ENCODE measurements at places on chromosomes 2 and 18.

DNA sequence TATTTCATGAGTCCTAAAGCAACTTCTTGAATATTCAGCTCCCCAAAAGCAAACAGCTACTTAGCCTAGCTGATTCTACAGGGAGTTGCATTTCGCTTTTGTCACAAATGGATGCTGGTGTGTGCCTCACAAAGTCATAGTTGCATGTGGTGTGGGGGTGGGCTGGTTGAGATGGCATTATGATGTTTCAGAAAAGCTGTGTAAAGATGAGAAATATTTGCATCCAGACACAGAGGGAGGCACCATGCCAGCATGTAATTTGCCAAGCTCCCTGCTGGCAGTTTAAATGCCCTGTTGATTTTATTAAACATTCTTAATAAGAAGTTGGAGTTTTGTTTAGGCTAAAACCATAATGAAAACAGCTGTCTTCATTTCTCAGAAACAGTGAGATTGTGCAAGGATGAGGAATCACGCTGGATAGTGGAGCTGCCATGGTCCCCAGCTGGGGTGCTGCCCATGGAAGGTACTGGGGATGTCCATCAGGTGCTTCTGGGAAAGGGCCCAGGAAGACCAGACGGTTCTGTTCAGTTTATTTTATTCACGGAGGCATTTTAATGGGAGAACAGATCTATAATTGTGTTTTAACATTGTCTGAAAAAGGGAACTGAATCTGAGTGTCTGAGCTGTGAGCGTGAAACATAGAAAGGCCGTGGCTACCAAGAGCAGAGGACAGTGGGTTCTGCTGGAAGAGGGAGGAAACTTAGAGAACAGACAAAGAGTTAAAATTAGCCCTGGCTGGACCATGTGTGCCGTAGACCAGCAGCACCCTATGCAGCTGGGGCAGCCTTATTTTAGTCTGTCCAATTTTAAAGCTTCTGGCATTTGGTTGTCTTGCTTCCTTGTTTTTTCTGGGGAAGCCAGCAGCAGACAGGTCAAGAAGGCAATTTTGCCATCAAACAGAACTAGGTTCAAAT, 177.1 kb downstream of the FAM210A start:
- DNase-seq: no peak

DNA sequence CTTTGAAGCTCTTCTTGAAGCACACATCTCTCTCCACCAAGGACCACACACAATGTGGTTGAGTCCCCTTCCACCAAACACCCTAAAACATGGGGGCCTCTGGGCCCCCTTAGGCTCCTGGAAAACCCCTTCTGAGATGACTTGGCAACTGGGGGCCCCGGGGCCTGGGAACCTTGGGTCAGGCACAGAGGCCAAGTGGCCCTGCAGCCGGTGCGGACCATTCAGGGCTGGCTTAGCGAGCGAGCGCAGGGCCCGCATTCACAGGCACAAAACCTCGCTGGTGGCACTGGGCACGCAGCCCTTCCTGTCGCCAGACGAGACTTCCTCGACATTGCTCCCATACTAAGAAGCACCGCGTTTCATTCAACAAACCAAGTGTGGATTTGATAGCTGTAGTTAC, 111.2 kb upstream of the ID2 start:
- DNase-seq: no peak

GRCh38 chr18:24567199-24567598, 106.8 kb downstream of the HRH4 start:
- no peak for DNase-seq

- DNase-seq: no peak
Observed at GRCh38 chr2:30109856-30110255, 37.0 kb upstream of the YPEL5 start.

DNA sequence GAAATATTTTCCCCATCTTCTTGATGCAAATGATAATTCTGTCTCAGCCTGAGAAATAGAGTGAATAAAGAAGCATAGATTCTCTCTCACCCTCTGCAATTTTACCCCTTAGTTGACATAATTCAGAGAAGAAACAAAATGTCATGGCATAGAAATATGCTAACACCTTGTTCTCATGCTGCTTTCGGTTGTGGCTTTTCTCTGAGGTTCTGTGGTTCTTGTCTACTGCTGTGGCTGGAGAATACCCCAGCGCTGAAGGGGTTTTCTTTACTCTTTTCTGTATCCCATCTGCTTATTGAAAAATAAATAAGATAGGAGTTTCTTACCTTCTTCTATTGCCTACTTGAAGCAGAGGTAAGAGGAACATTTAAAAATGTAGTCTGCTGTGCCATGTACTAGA, 15.4 kb upstream of the RAB27B start:
- no peak for DNase-seq

- DNase-seq: no peak
Observed at GRCh38 chr18:23503963-23504344, 643 bp downstream of the RMC1 start.

DNA sequence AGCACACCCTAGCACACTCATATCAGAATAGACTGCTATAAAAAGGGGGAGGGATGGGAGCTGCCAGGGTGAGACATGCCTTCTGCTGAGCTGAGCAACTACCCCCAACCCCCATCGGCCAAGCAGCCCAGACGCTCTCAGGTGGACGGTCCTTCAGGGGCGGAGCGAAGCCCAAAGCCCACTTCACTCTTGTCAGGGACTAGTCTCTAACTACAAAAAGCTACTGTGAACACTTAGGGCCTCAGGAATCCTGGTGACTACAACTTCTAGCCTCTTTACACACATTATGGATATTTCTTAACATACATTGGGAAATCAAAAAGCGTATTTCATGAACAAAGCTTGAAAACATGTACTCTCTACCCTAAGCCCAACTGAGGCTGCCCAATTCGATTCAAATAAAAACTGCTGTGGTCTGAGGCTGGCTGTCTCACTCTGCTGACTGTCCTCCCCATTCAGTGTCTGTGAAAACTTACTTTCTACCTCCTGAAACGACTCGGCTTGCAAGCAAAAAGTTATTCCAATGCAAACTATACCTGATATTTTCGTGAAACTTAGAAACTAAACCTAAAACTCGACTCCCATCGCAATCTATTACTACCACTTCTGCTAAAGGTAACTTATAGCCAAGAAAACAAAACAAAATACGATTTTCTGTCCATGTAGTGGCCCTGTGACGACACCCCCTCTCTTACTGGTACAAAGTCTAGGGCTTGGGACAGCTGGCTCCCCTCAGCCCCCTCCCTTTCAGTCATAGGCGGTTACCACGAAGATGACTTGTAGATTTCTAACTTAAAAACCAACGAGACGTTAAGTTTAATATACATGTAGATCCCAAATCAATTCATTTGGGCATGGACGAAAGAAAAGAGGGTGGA, 1.2 kb downstream of the SERTAD2 start:
- DNase-seq: no peak

DNA sequence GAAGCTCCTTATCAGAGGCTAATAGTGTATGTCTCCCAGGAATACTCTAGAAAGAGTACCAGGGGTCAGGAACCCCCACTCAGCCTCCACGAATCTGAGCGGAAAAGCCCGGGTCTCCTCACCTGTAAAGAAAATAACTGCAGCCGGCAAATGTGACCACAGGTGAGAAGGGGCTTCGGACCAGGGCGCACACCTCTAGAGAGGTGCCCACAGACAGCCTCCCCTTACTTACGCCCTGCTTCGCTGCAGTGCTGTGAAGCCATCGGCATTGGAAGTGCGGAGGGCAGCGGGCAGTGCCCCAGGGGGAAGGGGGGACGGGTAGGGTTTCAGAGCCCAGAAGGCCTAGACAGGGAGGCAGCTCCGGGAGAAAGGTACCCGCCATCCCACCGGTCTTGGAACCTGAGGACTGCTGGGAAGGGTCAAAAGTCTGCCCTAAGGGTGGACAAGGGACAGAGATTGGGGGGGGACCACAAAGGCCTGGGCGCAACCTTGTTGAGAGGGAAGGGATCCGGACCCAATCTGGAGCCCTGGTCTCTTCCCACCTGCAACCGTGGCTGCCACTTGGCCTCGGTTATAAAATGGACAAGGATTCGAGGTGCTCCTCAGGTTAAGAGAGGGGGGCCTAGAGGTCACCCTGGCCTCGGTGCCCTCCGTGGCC, 642 bp upstream of the STEAP3 start:
- DNase-seq: no peak
